ENCODE measurements at places on chromosomes 13 and 19.

GRCh38 chr13:25574437-25575411 lies 202.9 kb downstream of the ATP8A2 start:
- peak; percentile 45 for DNase-seq

DNA sequence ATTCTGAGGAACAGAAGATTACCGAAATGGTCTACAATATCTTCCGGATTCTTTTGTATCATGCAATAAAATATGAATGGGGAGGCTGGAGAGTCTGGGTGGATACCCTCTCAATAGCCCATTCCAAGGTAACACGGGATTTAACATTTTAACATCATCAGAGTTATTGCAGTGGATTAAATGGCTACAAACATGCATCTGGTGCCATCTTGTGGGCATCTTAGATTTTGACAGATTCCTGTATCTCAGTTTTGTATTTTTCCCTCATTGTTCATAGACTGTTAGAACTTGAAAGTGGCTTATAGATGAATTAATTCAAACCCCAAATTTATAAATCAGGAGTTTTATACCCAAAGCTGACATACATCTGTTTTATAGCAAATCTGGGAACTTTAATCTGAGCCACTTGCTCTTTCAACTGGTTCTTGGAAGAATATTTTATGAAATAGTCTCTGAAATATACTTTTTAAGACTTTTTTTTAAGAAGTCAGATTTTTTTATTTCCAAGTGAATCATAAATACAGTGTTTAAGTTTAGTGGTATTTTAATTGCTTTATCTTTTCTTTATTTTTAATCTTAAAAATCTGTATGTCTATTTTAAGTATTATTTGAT lies 215.2 kb downstream of the NBEA start:
- no peak for DNase-seq

- DNase-seq = no peak
Measured at GRCh38 chr13:76440568-76440967, 445.6 kb downstream of the KCTD12 start.

GRCh38 chr13:105319875-105320274 lies 1215.6 kb downstream of the EFNB2 start:
- DNase-seq = no peak

GRCh38 chr13:69706807-69707206 lies 400.8 kb upstream of the ATXN8OS start:
- DNase-seq = no peak

DNA sequence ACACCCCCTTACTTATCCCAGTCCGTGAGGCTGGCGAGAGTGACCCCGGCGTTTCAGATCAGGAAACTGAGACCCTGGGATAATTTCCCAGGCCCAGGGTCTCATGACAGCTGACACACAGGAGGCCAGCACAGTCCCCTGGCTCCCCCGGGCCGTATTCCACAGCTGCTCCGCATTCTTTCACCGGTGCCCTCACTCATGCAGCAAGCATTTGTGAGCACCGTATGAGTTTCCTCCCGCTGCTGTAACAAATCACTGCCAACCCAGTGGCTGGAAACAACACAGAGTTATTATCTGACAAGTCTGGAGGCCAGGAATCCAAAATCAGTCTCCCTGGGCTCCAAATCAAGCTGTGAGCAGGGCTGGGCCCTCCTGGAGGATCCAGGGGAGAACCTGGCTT lies 21.3 kb downstream of the GADD45B start:
- no peak for DNase-seq

- DNase-seq = no peak
Measured at GRCh38 chr13:33787051-33787591, 30.8 kb upstream of the RFC3 start.

DNA sequence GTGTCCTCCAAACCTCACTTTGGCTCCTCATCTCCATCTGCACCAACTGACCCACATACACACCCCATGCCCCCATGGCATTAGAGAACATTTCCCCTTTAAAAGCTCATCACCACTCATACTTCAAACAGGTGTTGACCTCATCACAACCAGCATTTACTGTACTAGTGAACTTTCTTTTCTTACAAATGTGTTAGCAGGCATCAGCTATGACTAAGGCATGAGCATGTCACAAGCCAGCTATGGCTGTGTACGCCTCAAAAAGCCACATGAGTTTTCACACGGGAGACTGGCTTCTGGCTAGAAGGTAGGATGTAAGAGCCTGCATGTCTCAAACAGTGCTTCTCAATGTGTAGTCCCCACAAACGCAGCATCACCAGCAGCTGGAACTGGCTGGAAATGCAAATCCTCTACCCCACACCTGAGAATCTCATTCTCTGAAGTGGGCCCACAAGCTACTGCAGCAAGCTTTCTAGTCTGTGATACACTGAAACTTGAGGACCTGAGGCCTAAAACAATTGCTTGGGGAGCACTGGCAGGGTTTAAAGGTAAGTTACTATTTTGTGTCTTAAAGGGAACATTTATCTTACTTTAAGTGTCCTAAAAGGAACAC lies 66.8 kb downstream of the TUBGCP3 start:
- no peak for DNase-seq
